MG63 (cell line): ENCODE measurements at places on chromosomes 7 and 10. TPM values are rescaled to one million over a fixed set of nuclear protein-coding genes. Genes with fewer than 3 reads are reported as not detected.

DYDC2 gene
- total RNA-seq, result not detected in 2 replicates

CNOT4 gene
- total RNA-seq, result 0.59 and 1.7 TPM in 2 replicates

ZNF239 gene
- 9.2 and 11.0 TPM in 2 replicates for total RNA-seq

CPN1 gene
- not detected in 2 replicates for total RNA-seq

FAM237B gene
- not detected in 2 replicates for total RNA-seq
